SJSA1 (cell line): ENCODE measurements at places on chromosomes 1 and 21. TPM values are rescaled to one million over a fixed set of nuclear protein-coding genes. Genes with fewer than 3 reads are reported as not detected.

GRCh38 chr1:52482326-52483004, 70.4 kb downstream of the TUT4 start:
- no peaks in the 10 kb centered on the region for H3K4me1 ChIP-seq
- H3K4me3 ChIP-seq = no peak overlapping the region
- peaks cover 27% of the 10 kb centered on the region for H3K36me3 ChIP-seq
- no peaks in the 10 kb centered on the region for H3K27me3 ChIP-seq

Gene FBXO44
- total RNA-seq = 3.2 and 7.8 TPM in 2 replicates

GRCh38 chr1:231040800-231041718, 1.0 kb upstream of the FAM89A start:
- H3K4me1 ChIP-seq = peaks cover 33% of the 10 kb centered on the region
- H3K27me3 ChIP-seq = no peaks in the 10 kb centered on the region
- peaks cover 8% of the 10 kb centered on the region; the same call in 1 of the 2 replicates for H3K36me3 ChIP-seq

DNA sequence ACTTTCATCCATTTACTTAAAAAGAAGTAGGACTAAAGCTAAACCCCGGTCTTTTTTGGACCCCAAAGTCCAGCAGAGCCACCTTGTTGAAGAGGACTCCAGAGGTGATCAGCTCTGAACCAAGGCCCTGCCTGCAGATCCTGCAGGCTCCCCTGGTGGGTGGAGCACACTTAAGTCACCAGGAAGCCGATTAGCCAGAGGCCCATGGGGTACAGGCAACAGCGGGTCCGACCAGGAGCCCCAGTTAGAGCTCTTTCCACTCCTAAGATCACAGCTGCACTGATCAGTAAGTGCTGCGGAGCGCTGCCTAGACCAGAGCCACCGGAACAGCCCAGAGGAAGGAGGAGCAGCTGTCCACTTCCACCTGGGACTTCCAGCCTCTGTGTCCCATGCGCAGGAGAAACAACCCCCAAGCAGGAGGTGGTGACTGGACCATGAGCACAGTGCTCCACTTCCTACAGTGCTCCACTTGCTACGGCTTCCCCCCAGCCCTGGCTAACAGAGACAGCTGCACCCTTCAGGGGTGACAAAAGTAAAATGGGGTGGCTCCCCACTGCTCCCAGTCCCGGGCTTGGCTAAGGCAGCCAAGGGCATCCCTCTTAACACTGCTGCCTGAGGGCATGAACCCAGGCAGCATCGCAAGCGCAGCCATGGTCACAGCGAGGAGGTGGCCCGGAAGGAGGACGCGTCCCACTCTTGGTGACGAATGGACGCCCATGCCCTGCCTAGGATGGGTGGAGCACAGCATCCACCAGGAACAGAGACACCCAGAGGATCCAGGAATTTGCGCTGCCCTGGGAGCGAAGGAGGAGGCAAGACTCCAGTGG, 58.0 kb downstream of the NPHP4 start:
- no peak for DNase-seq
- H3K36me3 ChIP-seq = no peaks in the 10 kb centered on the region
- peaks cover 13% of the 10 kb centered on the region for H3K4me1 ChIP-seq
- H3K27ac ChIP-seq = no peak overlapping the region

GRCh38 chr1:1087351-1088028, 13.4 kb upstream of the RNF223 start:
- H3K4me3 ChIP-seq = no peak overlapping the region
- no peaks in the 10 kb centered on the region for H3K36me3 ChIP-seq
- no peaks in the 10 kb centered on the region for H3K4me1 ChIP-seq
- no peak for DNase-seq
- no peaks in the 10 kb centered on the region for H3K27me3 ChIP-seq

GRCh38 chr1:211099393-211099792, 34.6 kb downstream of the KCNH1 start:
- DNase-seq = no peak
- H3K27ac ChIP-seq = no peak overlapping the region
- H3K4me3 ChIP-seq = no peak overlapping the region
- H3K4me1 ChIP-seq = peaks cover 16% of the 10 kb centered on the region

GRCh38 chr21:40386981-40387747, 459.8 kb downstream of the DSCAM start:
- H3K27me3 ChIP-seq = no peaks in the 10 kb centered on the region
- no peak for DNase-seq
- no peak overlapping the region for H3K27ac ChIP-seq
- H3K4me1 ChIP-seq = no peaks in the 10 kb centered on the region
- H3K36me3 ChIP-seq = no peaks in the 10 kb centered on the region
- H3K4me3 ChIP-seq = no peak overlapping the region

Gene PDE9A
- total RNA-seq = 6.5 and 10.3 TPM in 2 replicates

DNA sequence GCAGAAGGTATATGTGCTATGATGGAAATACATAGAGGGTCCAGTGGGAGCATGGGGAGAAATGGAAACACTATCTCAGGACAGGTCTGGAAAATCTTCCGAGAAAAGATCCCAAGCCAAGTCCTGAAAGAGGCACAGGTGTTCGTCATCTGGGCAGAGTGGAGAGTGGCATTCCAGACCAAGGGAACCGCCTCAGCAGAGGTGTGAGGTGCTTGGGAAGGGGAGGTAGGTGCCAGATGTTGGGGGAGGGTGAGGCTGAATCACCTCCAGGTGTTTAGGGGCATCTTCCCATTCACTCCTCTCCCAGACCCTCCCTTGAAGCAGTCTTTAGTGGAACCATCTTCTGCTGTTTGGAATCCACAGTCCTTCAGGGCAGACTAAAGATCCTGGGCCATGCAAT, 23.5 kb upstream of the LRRN2 start:
- DNase-seq = no peak
- H3K4me1 ChIP-seq = no peaks in the 10 kb centered on the region
- H3K36me3 ChIP-seq = no peaks in the 10 kb centered on the region
- H3K27me3 ChIP-seq = peaks cover 50% of the 10 kb centered on the region

DNA sequence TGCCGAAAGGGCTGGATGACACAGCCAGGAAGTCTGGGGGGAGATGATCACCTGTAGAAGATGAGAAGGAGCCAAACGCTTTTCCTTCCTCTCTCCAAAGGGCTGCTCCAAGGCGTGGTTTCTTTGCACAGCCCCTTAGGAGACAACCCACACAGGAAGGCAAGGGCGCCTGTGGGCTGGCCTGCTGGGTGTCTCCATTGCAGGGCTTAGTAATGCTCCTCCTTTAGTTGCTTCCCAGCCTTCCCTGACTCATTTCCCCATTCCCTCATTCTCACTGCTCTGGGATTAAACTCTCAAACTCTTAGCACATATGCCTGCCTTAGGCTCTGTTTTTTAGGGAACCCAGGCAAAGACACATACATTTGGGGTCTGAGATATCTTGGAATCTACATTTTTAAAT, 1.7 kb upstream of the CLCA1 start:
- H3K4me3 ChIP-seq = no peak overlapping the region
- no peak for DNase-seq
- no peaks in the 10 kb centered on the region for H3K36me3 ChIP-seq
- no peaks in the 10 kb centered on the region for H3K27me3 ChIP-seq

DNA sequence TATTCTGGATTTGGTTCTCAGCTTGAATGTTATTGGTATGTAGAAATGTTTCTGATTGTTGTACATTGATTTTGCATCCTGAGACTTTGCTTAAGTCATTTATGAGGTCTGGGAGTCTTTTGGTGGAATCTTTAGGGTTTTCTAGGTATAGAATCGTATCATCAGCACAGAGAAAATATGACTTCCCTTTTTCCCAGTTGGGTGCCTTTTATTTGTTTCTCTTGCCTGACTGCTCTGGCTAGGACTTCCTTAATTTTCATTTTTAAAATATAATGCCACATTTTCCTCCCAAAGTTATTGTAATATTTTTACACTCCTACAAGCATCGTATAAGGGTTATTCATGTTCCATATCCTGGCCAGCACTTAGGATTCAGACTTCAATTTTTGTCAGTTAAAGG, 111.1 kb downstream of the FNBP1L start:
- H3K27ac ChIP-seq = no peak overlapping the region
- DNase-seq = no peak
- peaks cover 56% of the 10 kb centered on the region for H3K36me3 ChIP-seq
- H3K4me1 ChIP-seq = peaks cover 11% of the 10 kb centered on the region
- no peaks in the 10 kb centered on the region for H3K27me3 ChIP-seq
- no peak overlapping the region for H3K4me3 ChIP-seq

Gene JUN
- total RNA-seq = 80.9 and 102 TPM in 2 replicates

Gene EPHA10
- total RNA-seq = not detected in 2 replicates

- H3K4me3 ChIP-seq = no peak overlapping the region
- H3K27ac ChIP-seq = no peak overlapping the region
- H3K4me1 ChIP-seq = peaks cover 40% of the 10 kb centered on the region
- DNase-seq = no peak
- H3K27me3 ChIP-seq = no peaks in the 10 kb centered on the region
Measured at GRCh38 chr21:43902441-43902840, 37.4 kb downstream of the AGPAT3 start.

DNA sequence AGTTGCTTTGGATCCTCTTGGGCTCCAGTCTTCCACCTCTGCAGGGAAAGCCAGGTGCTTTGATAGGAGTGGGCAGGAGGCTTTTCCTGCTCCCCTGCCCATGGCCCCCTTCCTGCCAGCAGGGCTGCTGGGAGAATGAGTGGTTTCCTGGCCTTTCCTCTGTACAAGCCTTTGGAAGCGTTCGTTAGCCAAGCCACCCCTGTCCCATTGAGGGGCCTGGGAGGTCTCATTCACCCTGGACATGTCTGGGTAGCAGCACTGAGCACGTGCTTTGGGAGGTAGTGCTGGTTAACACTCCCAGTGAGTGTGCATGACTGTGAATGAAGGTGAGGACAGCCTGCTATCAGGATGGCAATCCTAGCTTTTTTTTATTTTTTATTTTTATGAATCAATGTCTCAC, 118.5 kb upstream of the CACNA1E start:
- H3K4me3 ChIP-seq = no peak overlapping the region
- no peak overlapping the region for H3K27ac ChIP-seq
- H3K4me1 ChIP-seq = no peaks in the 10 kb centered on the region
- DNase-seq = no peak
- no peaks in the 10 kb centered on the region for H3K27me3 ChIP-seq
- H3K36me3 ChIP-seq = no peaks in the 10 kb centered on the region

Gene PPOX
- total RNA-seq = 8.9 and 27.7 TPM in 2 replicates

DNA sequence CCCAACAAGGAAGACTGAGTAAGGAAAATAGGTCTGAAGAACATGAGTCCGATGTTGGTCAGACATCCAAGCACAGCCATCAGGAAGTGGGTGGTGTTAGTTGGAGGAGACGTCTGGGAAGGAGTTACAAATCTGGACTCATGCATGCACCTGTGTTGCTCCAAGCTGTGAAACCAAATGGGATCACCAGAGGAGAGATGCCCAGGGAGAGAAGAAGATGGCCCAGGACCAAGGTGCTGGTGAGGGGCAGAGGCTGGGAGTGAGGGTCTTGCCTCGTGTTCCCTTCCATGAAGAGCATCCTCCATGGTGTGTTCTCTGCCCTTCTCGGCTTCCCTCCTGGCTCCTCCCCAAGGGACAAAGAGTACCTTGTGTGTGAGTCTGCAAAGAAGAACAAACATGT, 405.6 kb downstream of the NPHP4 start:
- no peaks in the 10 kb centered on the region for H3K36me3 ChIP-seq
- DNase-seq = no peak
- no peaks in the 10 kb centered on the region for H3K27me3 ChIP-seq
- H3K4me1 ChIP-seq = no peaks in the 10 kb centered on the region
- H3K4me3 ChIP-seq = no peak overlapping the region
- H3K27ac ChIP-seq = no peak overlapping the region

GRCh38 chr1:170351366-170351946, 180.5 kb upstream of the GORAB start:
- no peaks in the 10 kb centered on the region for H3K36me3 ChIP-seq
- no peak overlapping the region for H3K4me3 ChIP-seq
- H3K4me1 ChIP-seq = no peaks in the 10 kb centered on the region
- DNase-seq = no peak
- no peak overlapping the region for H3K27ac ChIP-seq

DNA sequence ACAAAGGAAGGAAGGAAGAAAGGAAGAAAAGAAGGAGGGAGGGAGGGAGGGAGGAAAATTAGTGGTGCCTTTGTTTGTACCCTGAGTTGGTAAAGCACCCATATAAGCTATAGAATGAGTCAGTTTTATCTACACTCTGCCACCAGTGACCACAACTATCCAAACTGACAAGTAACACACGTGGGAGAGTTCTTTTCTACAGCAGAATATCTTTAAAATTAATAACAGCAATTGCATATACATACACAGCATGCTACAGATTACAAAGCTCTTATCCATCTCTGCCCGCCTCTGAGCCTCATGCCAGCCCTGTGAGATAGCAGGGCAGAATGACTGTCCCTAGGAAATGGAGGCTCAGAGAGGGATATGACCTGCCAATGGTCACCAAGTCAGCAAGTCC, 20.3 kb downstream of the CDCP2 start:
- H3K36me3 ChIP-seq = no peaks in the 10 kb centered on the region
- peaks cover 52% of the 10 kb centered on the region for H3K4me1 ChIP-seq
- H3K27me3 ChIP-seq = no peaks in the 10 kb centered on the region
- no peak overlapping the region for H3K27ac ChIP-seq

Gene ANKRD65
- not detected in 2 replicates for total RNA-seq

GRCh38 chr1:180150982-180151381, 3.7 kb upstream of the QSOX1 start:
- H3K27ac ChIP-seq = peak overlapping the region; percentile 55
- no peak overlapping the region for H3K4me3 ChIP-seq
- no peaks in the 10 kb centered on the region for H3K36me3 ChIP-seq
- H3K4me1 ChIP-seq = peaks cover 44% of the 10 kb centered on the region

DNA sequence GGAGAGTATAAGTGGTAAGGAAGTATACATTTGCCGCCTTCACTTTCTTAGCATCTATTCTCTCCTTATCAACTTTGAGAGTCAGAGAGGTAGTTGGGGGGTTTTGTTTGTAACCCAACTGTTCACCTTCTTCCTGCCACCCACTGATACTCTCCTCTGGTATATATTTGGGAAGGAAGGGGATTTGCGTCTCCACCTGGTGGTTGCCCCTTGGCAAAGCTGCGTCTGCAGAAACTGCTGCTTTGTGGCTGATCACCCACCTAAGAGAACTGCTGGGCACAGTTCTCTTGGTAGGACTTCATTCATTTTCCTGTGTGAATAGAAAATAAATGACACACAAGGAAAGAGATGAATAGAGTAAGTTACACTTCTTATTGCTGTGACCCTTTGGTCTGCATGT, 87.0 kb downstream of the SYT14 start:
- H3K4me3 ChIP-seq = no peak overlapping the region
- DNase-seq = no peak
- H3K27ac ChIP-seq = no peak overlapping the region
- H3K4me1 ChIP-seq = no peaks in the 10 kb centered on the region
- no peaks in the 10 kb centered on the region for H3K27me3 ChIP-seq
- H3K36me3 ChIP-seq = no peaks in the 10 kb centered on the region

GRCh38 chr21:43975469-43976098, 36.5 kb upstream of the TRAPPC10 start:
- no peak overlapping the region for H3K4me3 ChIP-seq
- peak; percentile 79 for DNase-seq
- peaks cover 66% of the 10 kb centered on the region for H3K36me3 ChIP-seq
- no peak overlapping the region for H3K27ac ChIP-seq

DNA sequence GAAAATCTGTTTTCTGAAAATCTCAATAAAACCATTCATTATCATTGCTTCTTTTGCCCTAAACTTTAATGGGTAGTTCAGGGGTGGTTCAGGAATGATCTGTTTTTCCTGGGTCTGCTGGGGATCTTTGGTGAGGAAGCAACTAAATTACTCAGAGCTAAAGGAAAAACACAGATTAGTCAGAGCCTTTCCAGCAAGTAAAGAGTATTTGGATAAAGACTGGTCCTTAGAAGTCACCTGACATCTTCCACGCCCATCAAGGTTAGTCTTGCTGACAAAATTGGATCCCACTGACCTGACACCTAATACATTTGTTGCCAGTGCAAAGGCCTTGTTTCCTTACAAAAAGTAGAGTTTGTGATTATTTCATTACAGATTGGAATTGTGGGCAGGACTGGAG, 24.2 kb downstream of the HSPA13 start:
- H3K27ac ChIP-seq = no peak overlapping the region
- no peaks in the 10 kb centered on the region; the same call in 1 of the 2 replicates for H3K27me3 ChIP-seq
- no peak for DNase-seq
- H3K4me3 ChIP-seq = no peak overlapping the region
- H3K4me1 ChIP-seq = no peaks in the 10 kb centered on the region

Gene RCC2
- 98.5 and 106 TPM in 2 replicates for total RNA-seq

Gene DIO1
- not detected in 2 replicates for total RNA-seq
